Stimulated activated CD8-positive, alpha-beta memory T cell treated with anti-CD3 and anti-CD28 coated beads, Interleukin-4, amount 100 ng/mL, for 1 hour (primary cell): ENCODE measurements at places on chromosomes 4 and X.

- no peak for DNase-seq
Observed at GRCh38 chr4:13159041-13159620, 325.0 kb downstream of the RAB28 start.

GRCh38 chr4:123319639-123320038 lies 77.0 kb upstream of the SPRY1 start:
- no peak for DNase-seq

DNA sequence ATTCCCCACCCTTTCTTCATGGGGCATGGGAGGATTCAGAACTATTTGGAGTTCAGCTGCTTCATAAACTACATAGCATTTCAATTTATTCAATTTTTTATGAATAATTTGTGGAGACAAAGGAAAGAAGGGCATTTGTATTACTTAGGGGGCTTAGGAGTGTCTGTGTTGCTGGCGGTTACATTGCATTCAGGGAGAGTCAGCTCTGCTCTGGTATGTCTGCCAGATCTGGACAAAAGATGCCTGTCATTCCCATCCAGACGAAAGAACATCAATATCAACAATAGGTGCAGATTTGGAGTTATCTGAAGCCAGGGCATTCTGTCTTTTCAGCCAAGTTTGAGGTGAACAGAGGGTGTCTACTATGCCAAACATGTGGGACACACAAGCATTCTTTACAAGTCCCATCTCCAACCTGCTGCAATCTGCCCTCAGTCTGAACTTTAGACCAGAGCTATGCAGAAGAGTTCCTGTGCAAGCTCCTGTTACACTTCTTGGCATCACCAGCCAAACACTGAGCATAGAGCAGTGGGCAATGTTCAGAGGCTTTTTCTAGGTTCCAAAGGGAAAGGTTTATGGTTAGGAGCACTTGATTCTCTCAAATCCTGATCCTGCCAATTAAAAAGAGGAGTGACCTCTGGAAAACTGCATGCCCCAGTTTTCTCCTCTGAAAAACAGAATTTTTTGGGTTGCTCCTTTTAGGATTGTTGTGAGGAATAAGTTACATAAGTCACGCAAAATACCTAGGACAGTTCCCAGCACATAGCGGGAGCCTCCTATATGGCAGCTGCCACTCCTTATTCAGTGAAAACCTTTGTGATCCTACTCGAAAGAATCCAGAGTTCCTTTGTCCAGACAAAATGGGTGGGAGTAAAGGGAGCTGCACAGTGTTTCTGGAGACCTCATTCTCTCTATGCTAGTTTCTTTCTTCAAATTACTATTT lies 719.5 kb upstream of the SLIT2 start:
- DNase-seq = no peak

DNA sequence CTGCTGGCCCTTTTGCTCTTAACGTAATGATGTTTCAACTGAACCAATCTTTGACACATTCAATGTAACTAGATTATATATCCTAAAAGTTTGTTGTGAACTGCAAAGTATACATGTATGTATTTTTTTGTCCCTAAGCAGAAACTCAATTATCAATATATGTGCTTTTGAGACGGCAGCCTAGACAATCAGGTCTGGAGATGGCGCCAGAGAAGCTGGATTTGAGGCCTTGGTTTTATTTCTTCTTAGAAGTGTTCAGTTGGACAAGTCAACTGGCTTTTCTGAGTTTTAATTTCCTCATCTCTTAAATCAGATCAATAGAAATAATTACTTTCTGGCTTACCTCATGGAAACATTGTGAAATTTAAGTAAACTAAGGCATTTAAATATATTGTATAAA lies 62.5 kb downstream of the DCAF8L1 start:
- no peak for DNase-seq

GRCh38 chr4:134862116-134862515 lies 660.5 kb upstream of the PABPC4L start:
- DNase-seq = no peak

DNA sequence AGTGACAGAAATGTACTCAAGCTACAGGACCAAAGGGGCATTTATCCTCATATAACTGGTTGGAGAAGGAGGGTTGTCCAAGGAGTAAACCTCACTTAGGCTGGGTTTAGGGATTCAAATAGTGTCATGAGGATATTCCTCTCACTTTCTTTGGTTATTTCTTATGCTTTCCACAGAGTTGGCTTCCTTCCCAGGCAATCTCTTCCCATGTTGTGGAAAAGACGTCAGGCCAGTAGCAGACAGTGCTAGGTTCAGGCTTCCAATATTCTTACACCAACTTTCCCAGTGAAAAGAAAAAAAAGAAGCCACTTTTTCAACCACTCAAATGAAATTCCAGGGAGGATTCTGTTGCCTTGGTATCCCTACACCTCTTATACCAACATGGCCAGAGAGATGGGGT lies 653.0 kb downstream of the C4orf33 start:
- DNase-seq = no peak
